ENCODE measurements at places on chromosomes 1 and 21.

GRCh38 chr1:15627343-15627988, 10.2 kb downstream of the DDI2 start:
- no peak for DNase-seq

DNA sequence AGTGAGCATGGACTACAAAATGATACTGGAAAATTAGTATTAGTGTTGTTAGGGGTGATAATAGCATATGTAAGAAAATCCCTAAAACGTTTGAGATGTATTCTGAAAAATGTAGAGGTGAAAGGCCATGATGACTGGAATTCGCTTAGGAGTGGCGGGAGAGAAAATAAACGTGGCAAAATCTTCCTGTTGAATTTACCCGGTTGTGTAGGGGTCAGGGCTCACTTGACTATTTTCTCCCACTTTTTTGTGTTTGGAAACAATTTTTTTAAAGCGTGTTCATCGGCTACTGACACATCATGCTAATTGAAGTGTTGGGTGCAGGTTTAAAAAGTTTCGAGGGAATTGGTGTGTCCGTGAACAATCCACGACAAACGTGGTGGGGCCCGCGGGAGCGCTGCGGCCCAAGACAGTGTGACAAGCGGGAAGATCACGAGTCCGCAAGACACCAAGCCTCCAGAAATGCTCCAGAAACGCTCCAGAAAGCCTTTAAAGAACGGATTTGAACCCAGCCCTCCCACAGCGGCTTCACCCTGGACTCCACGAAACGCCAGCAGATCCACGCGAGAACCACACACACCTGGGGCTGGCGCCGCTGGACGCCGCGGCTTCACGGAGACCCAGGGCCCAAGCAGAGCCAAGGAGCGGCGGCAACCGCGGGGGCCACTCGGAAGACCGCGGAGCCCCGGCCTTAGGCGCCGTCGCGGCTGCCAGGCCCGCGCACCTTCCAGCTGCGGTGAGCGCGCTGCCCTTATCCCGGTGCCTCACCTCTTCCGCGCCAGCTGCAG, 573 bp downstream of the PSMG1 start:
- no peak for DNase-seq

- no peak for DNase-seq
Measured at GRCh38 chr1:3586986-3587759, 24.1 kb downstream of the MEGF6 start.

DNA sequence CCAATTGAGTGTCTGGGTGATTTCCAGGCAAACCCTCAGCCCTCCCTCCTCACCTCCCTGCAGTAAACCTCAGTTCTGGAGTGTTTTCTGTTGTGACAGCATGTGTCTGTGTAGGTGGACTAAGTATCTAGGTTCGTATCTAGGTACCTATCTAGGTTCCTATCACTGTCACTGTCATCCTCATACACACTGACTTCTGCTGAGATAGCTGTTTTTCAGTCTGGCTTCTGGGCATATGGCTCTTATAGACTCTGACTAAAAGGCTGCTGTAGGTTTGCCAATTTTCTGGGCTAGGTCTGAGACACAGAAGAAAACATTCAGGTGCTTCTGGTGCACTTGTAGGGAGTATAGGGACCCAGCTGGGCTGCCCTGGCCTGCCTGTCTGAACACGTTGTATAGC, 8.1 kb upstream of the TRIM67 start:
- DNase-seq, result no peak

All from suprapubic skin (tissue), 4 donors.